ENCODE measurements at places on chromosomes 3 and 15.

- no peak for DNase-seq
Observed at GRCh38 chr3:139226731-139227130, 117.1 kb upstream of the MRPS22 start.

GRCh38 chr3:13303410-13303809 lies 116.7 kb downstream of the NUP210 start:
- DNase-seq, result peak; percentile 72

- DNase-seq, result no peak
Observed at GRCh38 chr3:48015431-48016180, 610 bp downstream of the MAP4 start.

GRCh38 chr3:69761896-69762767 lies 22.9 kb downstream of the MITF start:
- DNase-seq, result peak; percentile 69

DNA sequence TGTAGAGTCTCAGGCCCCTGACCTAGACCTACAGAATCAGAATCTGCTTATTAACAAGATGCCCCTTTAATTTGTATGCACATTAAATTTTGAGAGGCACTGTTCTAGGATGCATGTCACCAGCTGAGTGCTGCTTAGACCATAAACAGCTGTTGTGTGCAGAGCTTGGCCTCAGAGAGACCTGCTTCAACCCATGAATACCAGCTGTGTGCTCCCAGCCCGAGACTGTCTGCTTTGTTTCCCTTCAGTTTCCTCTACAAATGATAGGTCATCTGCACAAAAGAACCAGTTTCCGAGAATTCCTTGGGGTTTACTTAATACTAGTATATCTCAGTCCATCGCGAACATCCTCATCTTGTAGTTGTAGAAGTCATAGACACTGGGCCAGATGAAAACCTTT lies 158.5 kb upstream of the PFN2 start:
- no peak for DNase-seq

- no peak for DNase-seq
Observed at GRCh38 chr3:20669675-20670074, 483.7 kb upstream of the SGO1 start.

GRCh38 chr15:68463996-68464395 lies 32.0 kb upstream of the ITGA11 start:
- DNase-seq, result no peak

- DNase-seq, result no peak
Observed at GRCh38 chr3:17626395-17626794, 116.0 kb downstream of the TBC1D5 start.

DNA sequence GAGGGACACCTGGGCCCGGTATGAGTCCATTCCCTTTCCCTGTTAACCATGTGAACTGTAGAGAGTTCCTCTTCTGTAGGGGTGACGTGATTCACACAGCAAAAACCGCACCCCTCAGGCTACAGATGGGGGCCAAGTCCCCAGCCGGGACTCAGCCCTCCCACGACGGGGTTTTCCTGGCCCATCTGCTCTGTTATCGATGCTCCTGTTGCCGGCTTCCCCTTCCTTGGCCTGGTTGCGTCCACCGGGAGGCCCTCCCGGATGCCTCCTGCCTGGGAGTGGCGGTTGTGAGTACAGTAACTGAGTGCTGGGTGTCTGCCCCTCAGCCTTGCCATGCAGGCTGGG lies 817 bp upstream of the PLXNA1 start:
- no peak for DNase-seq

GRCh38 chr15:28093752-28094535 lies 5.2 kb downstream of the OCA2 start:
- no peak for DNase-seq

DNA sequence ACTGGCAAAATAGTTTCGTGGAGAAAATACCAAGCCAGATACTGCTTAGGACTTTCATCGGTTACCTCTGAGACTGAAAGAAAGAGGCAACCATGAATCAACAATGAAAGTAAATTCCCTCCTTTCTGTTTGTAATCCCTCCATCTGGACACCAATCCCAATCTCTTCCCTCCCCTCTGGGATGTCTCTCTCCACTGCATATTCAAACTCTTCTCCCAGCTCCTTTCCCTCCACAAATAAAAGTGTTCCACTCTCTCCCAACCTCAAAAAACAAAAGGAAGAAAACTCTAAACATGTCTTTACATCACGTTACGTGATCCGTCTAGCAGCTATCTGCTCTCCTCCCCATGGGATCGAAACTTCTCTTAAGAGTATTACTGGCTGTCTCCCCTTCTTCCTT lies 55.2 kb downstream of the PRTG start:
- no peak for DNase-seq

- DNase-seq, result peak; percentile 89
Observed at GRCh38 chr3:58386626-58387365, 46.8 kb downstream of the PDHB start.

- no peak for DNase-seq
Observed at GRCh38 chr15:64656508-64656907, 118.9 kb downstream of the RBPMS2 start.

DNA sequence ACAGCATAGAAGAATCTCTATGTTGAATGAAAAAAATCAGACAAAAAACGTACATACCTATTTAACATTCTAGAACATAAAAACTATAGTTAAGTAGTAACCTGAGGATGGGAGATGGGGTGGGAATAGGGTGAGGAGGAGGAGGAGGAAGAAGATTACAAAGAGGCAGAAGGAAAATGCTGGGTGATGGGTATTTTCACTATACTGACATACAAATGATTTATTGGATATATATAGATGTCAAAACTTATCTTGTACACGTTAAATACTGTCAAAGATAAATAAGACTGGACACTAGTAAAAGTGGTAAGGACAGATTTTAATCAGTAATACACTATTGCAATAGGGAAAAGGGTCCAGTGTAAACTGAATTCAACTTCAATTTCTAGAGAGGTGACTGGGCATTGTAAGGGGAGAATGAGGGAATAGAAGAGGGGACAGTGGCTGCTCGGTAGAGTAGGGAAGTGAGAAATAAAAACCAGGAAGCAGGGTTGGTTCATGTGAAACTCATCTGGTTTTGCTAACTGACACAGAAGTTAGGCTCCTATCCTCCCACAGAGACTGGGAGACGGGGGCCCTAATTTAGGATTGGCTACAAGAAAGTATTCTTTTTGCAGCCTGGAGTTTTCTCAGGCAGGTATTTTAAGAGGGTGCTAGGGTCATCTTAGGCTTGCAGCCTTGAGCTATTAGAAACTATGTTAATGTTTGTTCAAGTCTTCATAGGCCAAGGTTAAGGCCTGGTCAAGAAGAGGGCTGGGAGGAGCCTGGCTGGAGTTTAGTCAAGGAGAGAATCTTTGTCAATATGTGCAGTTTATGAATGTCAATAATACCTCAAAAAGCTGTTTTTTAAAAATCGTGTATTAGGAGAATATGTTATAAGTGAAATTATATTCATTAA lies 15.0 kb upstream of the C15orf61 start:
- DNase-seq, result no peak

GRCh38 chr3:94323596-94323995 lies 260.7 kb downstream of the NSUN3 start:
- DNase-seq, result no peak

DNA sequence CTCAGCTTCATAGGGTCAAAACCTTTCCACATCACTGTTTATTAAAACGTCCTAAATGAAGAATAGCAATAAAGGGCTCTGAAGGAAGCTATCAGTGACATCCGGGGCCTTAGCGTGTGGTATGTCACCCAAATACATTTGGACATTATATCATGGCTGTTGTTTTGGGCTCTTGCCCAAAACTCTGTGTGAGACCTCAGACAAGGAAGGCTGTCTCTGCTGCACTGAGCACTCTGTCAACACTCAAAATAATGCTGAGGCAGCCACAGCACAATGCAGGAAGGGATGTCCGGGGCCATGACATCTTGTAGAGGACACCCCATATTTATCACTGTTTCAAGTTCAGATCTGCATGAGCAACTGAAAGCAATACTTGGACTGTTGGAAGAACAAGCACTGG lies 293.8 kb upstream of the WNT5A start:
- no peak for DNase-seq

GRCh38 chr3:175200391-175201095 lies 341.4 kb downstream of the NAALADL2 start:
- no peak for DNase-seq

DNA sequence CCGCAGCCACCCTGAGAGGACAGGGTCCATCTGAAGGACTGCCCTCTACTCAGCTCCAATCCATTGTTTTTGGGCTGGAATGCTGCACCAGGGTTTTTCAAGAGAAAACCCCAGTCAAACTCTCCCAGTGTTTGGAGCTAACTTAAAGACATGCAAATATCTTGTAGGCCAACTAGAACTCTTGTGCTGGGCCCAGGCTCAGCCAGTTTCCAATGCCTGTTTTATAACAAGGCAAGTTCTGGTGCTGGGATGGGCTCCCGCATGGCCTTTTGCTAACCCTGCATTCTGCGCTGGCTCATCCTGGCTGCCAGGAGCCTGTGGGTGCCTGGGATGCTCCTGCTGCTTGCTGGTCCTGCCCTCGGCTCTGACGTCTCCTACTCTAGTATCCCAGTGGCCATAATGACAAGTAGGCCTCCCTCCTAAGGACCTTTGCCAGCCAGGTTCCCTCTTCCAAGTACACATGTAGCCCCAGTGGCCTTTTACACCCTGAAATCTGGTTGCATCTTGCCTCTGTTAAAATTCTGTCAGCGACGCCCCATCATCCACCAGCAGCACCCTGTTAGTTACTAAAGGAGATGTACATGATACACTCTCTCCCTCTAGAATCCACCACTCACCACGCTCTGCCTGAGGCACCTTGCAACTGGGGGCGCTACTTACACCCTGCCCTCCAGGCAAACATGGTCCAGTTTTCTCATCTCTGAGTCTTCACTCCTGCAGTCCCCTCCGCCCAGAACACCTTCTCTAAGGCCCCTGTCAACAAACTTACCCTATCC lies 30.5 kb upstream of the RAB6B start:
- peak; percentile 46 for DNase-seq

GRCh38 chr3:89617706-89618105 lies 510.3 kb downstream of the EPHA3 start:
- DNase-seq, result no peak

- no peak for DNase-seq
Observed at GRCh38 chr3:35562141-35562540, 77.2 kb upstream of the ARPP21 start.

DNA sequence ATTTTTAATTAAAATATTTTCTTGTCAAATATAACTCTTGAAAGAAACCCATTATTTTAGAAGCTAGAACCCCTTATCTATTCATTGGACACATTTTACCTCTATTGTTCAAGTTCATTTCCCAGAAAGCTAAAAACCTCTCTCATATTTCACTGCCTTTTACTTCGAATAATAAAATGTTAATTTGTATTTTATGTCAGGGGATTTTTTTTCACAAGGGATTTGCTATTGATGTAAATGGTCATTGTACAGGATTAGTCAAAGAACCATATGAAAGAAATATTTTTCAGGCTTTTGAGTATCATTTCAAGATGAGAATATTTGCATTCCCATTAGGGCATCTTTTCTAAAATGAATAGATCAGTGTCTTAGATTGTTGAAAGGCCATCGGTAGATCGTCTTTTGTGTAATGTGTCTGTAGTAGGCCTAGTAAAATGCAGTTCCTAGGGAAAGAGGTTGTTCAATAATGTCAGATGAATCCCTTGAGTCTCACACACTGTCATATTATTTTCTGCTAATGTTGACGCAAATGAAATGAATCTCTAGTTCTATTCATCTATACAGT lies 114.5 kb downstream of the ROBO1 start:
- DNase-seq, result no peak

- DNase-seq, result no peak
Observed at GRCh38 chr3:178522200-178523052, 13.8 kb upstream of the KCNMB2 start.

GRCh38 chr15:71003319-71003718 lies 110.7 kb downstream of the LRRC49 start:
- DNase-seq, result no peak

DNA sequence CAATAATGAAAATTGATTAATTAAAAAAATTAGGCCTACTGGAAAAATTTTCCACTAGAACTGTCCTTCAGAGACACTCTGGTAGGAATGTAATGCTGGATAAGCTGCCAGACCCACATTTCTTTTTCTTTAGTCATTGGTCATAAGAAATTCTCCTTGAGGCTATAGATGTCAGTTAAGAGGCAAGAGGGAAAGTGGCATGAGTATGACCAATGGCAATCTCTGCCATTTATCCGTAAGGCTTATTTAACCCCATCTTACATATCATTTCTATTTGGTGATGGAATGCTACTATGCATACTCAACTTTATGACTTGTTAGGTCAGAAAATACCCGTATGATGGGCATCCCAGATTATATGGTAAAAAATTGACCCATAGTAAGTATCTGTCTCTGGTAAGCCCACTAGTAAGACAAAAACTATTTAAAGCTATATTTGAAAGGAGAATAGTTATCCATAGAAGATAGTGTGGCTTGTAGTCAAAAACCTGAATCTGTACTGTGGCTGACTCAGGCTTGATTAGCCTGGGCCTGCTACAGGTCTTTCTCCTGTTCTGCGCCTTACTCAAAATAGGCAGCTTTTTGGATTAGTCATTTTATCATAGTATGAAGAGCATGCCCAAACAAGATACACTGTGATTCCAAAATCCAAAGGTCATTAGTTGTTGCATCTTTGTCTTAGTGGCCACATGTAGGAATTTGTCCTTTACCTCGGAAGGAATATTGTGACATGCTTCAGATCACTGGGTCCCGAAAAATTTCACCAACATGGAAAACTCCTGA lies 314.7 kb downstream of the PYDC2 start:
- no peak for DNase-seq

GRCh38 chr3:125240496-125240895 lies 27.9 kb upstream of the SLC12A8 start:
- DNase-seq, result peak; percentile 59

DNA sequence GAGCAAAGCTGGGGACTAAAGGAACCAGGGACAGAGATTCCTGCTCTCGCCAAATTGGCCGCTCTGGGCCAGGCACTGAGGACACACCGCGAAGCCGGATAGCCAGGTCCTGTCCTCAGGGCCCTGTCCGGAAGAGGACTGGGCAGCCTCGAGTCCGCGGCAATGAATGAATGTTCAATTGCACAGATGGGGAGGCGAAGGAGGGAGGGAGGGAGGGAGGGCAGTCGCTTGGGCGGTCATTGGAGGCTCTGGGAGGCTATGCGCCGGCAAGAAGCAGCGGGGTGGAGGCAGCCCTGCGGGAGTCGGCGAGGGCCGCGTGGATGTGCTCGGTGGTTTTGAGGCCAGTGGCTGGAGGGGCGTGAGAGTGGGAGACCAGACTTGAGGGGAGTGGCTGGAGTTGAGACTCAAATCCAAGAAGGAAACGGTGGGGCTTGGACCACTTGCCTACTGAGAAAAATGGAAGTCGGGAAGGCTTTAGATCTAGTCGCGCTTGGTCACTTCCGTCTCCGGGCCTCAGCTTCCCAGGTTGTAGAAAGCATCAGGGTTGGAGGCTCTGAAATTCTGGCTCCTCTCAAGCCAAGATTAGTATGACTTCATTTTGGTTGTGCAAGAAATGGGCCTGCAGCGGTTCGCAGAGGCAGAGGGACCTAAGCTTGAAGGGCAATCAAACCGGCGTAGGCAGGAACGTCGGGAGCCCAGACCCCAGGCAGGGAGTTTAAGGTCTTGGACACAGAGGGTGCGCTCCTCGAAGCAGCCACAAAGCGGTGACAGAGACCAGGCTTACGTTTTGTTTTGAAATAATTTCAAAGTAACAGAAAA lies 21.1 kb upstream of the PLXND1 start:
- DNase-seq, result peak; percentile 93

GRCh38 chr3:52056521-52056967 lies at the start of gene DUSP7:
TSS of gene DUSP7 (minus strand) at chr3:52056571. CDS start at chr3:52056366, 205 bp downstream.
- DNase-seq, result no peak
